ENCODE measurements at places on chromosomes 7 and 10.

GRCh38 chr10:101644002-101644401 is 51.0 kb downstream of the FBXW4 start:
- DNase-seq, result no peak

DNA sequence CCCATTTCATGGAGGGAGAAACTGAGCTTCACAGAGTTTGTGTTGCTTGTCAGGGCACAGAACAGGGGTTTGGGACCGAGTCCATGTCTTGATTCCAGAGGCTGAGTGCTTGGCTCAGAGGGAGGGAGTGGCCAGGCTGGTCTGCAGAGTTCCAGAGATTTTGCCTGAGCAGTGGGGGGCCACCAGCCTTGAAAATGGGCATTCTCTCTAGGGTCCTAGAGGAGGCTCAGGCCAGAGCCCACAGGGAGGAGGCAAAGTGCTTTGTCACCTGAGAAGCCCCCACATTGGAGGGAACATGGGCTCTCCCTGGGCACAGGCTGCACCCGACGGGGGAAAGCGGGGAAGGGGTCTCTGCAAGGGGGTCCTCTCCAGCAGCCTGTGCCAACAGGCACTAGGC is 51.5 kb downstream of the DOCK1 start:
- DNase-seq, result no peak

- no peak for DNase-seq
These were observed 27.9 kb upstream of the AOAH start for GRCh38 chr7:36752026-36752711.

GRCh38 chr7:157412491-157413180 is 75.8 kb downstream of the DNAJB6 start:
- no peak for DNase-seq

DNA sequence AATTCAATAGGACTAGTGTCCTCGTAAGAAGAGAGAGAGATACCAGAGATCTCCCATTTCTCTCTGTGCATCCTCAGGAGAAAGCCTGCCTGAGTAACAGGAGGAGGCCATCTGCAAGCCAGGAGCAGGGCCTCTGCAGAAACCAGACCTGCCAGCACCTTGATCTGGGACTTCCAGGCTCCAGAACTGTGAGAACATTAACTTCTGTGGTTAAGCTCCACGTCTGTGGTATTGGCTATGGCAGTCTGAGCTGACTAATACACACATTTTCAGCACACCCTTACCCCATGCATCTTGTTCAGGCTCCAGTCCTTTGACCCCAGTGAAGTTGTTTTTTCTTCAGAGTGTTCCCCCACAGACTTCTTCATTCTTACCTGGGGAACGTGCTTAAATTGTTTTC is 3.1 kb upstream of the CRTAC1 start:
- no peak for DNase-seq

Measured in CD4-positive, alpha-beta T cell treated with Interleukin-1 beta for 1 hour (primary cell).